WTC11 (cell line): ENCODE measurements at places on chromosomes 11 and 22. TPM values are rescaled to one million over a fixed set of nuclear protein-coding genes. Genes with fewer than 3 reads are reported as not detected.

DNA sequence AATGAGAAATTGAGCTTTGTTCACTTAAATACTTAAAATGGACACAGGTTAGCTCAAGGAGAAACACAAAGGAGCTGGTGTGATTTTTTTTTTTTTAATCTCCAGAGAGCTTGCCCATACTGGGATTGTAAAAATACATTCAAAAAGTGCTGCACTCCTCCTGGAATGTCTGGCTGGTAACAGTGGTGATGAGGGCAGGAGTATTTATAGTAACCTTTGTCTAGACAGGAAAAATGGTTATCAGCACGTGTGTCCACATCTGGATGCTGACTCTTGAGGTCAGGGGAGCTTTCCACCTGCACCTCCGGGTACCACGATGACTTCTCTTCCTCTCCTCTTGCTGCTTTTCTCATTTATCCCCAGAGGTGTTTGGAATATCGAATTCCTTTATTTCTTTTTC, 30.1 kb downstream of the EXT2 start:
- DNase-seq = no peak

- no peak for DNase-seq
Measured at GRCh38 chr11:112013497-112014164, 11.6 kb upstream of the DLAT start.

GRCh38 chr11:70307176-70307575, 36.7 kb downstream of the PPFIA1 start:
- no peak for DNase-seq

- DNase-seq = peak; percentile 52
Measured at GRCh38 chr11:128948583-128948982, 5.9 kb upstream of the TP53AIP1 start.

- no peak for DNase-seq
Measured at GRCh38 chr11:117361432-117361831, 33.8 kb downstream of the CEP164 start.

The CD3G gene
- total RNA-seq = 0.20 to 0.27 TPM (median 0.23 TPM) in 3 replicates
